ENCODE measurements at places on chromosomes 1 and 21. TPM values are rescaled to one million over a fixed set of nuclear protein-coding genes. Genes with fewer than 3 reads are reported as not detected.

GRCh38 chr1:63864224-63864641 lies 90.4 kb downstream of the ROR1 start:
- H3K4me3 ChIP-seq, result no peak overlapping the region
- no peaks in the 10 kb centered on the region for H3K4me1 ChIP-seq
- no peaks in the 10 kb centered on the region for H3K36me3 ChIP-seq
- DNase-seq, result no peak

DNA sequence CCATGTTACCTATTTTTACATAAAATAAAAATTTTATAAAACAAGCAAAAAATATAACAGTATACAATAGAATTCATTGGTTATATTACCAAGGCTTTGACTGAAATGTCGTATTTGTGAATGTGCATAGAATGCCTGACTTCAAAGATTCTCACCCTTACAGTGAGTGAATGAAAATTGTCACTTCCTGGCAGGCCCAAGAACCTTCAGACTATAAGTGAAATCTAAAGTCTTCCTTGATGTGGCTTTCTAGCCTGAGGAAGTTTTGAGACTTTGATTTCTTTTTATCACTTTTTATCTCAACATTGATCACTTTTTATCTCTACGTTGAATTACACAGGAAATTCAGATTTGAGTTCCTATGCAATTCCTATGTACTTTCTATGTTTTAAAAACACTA lies 104.7 kb upstream of the KIAA0040 start:
- H3K4me3 ChIP-seq, result no peak overlapping the region
- no peaks in the 10 kb centered on the region for H3K27me3 ChIP-seq
- H3K4me1 ChIP-seq, result no peaks in the 10 kb centered on the region
- DNase-seq, result no peak
- H3K36me3 ChIP-seq, result no peaks in the 10 kb centered on the region
- H3K27ac ChIP-seq, result no peak overlapping the region

- H3K27me3 ChIP-seq, result no peaks in the 10 kb centered on the region
- H3K4me3 ChIP-seq, result no peak overlapping the region
- no peaks in the 10 kb centered on the region for H3K36me3 ChIP-seq
- no peak overlapping the region for H3K27ac ChIP-seq
- DNase-seq, result no peak
Measured at GRCh38 chr1:117425050-117425734, 57.9 kb downstream of the MAN1A2 start.

GRCh38 chr1:143720087-143721023 lies 251.4 kb downstream of the FAM72C start:
- peak overlapping the region; percentile 84 for H3K27ac ChIP-seq
- no peaks in the 10 kb centered on the region for H3K36me3 ChIP-seq
- 0 out of 2 replicates have a peak, but pooled peaks cover 3% of the 10 kb centered on the region for H3K4me1 ChIP-seq

GRCh38 chr1:89754518-89754917 lies 66.3 kb upstream of the LRRC8D start:
- H3K36me3 ChIP-seq, result no peaks in the 10 kb centered on the region
- no peaks in the 10 kb centered on the region for H3K27me3 ChIP-seq
- DNase-seq, result peak; percentile 12
- no peak overlapping the region for H3K4me3 ChIP-seq
- no peaks in the 10 kb centered on the region for H3K4me1 ChIP-seq

- no peaks in the 10 kb centered on the region for H3K27me3 ChIP-seq
- H3K27ac ChIP-seq, result no peak overlapping the region
- peaks cover 4% of the 10 kb centered on the region for H3K36me3 ChIP-seq
- no peak overlapping the region for H3K4me3 ChIP-seq
Measured at GRCh38 chr1:12597792-12598191, 20.2 kb downstream of the DHRS3 start.

GRCh38 chr1:84206375-84206774 lies 62.3 kb downstream of the PRKACB start:
- no peak overlapping the region for H3K27ac ChIP-seq
- H3K4me1 ChIP-seq, result no peaks in the 10 kb centered on the region
- H3K4me3 ChIP-seq, result no peak overlapping the region
- no peaks in the 10 kb centered on the region for H3K27me3 ChIP-seq
- H3K36me3 ChIP-seq, result no peaks in the 10 kb centered on the region

The NHLH1 gene
- 0.28 TPM for total RNA-seq

The PLA2G4A gene
- total RNA-seq, result 3.4 TPM

The CNIH3 gene
- total RNA-seq, result 2.2 TPM

The KCNQ4 gene
- 1.4 TPM for total RNA-seq

The GBP6 gene
- total RNA-seq, result not detected
